ENCODE measurements at places on chromosomes 12 and 14.

DNA sequence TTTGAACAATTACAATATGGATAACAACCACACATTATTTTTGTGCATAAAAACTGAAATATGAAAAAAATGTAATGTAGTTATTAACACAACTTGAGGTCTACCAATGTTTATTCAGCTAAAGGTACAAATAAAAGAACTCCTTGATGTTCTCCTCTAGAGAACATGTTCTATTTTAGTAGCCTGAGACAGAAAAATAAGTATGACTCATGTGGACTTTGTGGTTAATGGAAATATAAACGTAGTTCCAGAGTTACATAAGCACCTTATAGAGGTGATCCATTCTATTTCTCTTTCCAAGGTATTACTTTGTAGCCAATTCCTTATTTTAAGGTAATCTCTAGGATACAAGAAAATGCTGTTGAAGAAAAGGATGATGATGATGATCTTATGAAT lies 25.7 kb downstream of the ALKBH1 start:
- no peak for DNase-seq

DNA sequence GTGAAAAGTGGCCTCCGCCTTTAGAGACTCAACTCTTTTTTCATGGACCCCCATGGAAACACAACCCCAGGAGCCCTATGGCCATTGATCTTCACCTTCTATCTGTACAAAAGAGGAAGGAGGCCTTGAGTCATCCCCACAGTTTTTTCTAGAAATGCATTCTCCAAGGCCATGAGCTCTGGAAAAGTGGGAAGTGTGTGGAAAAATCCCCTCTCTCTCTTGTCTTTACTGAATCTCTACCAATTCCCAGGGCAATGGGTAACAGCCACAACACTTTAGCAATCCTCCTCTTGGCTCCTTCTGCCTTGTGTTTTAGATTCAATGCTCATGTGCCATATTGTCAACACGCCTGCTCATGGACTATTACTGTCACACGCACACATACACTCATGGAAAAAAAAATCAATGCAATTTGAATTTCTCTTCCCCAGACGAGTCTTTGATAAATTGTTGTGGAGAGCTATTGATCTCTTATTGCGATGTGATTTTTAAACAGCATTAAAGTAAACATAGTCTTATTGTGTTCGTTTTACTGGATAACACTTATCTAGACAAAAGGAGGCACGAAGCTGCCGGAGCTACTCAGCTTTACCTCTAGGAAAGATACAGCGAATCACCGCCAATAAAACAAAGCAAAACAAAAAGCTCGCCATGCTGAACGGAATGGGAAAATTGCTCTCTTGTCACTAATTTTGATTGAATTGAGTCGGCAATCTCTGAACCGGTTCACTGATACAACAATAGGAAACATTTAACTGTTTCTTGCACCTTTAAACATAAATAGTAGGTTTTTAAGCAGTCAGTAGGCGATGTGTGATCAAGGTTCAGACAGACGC lies 260.3 kb downstream of the VRK1 start:
- no peak for DNase-seq

- no peak for DNase-seq
These were observed 9.2 kb upstream of the CYP46A1 start for GRCh38 chr14:99674776-99675381.

DNA sequence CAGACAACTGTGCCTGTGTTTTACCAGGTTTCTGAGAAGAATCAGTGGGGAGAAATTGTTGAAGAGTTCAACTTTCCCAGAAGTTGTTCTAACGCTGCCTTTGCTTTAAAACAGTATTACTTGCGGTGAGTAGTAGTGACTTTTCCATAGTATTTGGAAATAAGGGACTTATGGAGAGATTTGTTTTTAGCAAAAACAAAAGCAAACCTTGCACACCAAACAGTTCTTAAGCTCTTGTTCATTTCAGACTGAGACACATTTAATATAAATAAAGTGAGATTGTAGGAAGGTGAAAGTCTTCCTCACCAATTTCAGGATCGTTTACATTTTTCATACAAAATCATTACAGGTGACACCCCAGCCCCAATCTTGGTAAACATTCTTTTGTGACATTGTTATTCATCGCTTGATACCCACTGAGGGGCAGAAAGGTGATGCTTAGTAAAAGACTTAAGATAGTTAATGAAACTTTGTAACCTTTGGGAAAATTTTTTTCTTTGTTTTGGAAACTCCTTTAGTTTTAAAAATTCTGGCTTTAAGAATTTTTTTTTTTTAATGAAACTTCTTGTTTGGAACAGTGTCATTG lies 1.8 kb downstream of the ARID2 start:
- no peak for DNase-seq

- peak; percentile 39 for DNase-seq
These were observed 66.3 kb downstream of the CLIP1 start for GRCh38 chr12:122356192-122356635.

GRCh38 chr14:37197421-37198272 lies at the start of gene MIPOL1:
MIPOL1 (plus strand) TSS chr14:37197937; CDS start chr14:37247889, 49,952 bp downstream.
- DNase-seq, result no peak

DNA sequence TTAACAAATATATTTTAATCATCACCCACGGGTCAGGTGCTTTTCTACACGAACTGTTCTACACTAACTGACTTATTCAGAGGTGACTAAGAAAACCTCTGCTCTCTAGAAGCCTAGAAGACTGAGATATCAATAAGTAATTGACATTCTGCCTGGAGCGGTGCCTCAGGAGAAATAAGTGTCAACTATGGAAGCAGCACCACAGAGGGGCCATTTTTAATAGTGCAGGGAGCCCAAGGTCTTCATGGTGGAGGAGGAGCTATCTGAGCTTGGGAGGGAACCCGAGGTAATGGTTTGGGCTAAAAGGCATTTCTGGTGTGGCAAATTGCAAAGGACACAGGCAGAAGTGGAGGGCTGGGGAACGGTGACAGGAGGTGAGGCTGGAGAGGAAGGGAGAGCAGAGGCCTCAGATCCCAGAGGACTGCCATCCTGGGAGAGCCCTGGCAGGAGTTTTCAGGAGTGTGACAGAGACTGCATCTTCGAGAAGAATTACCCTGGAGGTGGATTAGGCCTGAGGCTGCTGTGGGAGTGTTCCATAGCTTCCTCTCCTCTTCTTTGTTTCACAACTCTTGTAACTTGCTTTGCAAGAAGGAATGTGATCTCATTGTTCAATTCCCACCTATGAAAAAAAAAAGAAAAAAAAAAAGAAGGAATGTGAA lies 123.1 kb downstream of the NPAS3 start:
- no peak for DNase-seq

- no peak for DNase-seq
These were observed 6.2 kb upstream of the CNOT2 start for GRCh38 chr12:70236990-70237389.

GRCh38 chr14:34628681-34629135 lies 1.2 kb downstream of the SNX6 start:
- no peak for DNase-seq

- DNase-seq, result no peak
These were observed at the start of gene AP4S1 for GRCh38 chr14:31025367-31026076. AP4S1 (plus strand) TSS chr14:31025649; CDS start chr14:31066197, 40,548 bp downstream.

- no peak for DNase-seq
These were observed 900 bp downstream of the C2CD5 start for GRCh38 chr12:22543246-22544037.

DNA sequence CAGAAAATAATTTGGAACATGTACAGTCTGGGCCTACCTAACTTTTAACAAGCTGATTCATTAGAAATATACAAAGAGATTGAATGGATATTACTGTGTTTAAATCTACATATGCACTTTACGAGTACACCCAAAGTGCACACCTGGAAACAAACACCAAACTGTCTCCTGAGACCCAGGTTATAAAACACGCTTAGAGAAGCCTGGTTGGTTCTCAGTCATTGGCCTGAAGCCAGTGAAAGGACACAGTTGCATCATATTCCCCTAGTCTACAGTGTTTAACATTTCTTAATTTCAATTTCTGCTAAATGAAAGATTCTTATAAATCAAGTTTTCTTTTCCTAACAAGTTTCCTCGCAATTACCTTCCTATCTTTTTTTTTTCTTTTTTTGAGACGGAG lies 209.5 kb downstream of the FBXL14 start:
- DNase-seq, result no peak

DNA sequence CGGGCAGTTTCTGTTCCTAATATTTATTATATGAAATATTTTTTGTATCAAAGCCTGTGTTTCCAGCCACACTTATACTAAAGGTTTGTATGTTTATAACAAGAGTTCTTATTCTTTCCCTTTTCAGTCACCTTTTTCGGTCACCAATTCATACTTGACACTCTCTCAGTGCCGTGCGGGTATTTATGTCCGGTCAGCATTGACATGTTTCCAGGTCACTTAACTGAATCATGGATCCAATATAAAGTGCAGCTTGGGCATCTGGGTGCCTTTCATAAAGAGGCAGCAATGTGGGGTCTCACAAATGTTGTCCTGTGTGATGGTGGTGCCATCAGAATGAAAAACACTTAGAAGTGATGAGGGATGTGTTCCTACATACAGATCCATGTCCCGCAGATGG lies 141.3 kb downstream of the ERC1 start:
- DNase-seq, result no peak

GRCh38 chr12:28506271-28506670 lies 316.0 kb downstream of the CCDC91 start:
- no peak for DNase-seq

- DNase-seq, result no peak
These were observed 51.5 kb upstream of the GPATCH2L start for GRCh38 chr14:76100236-76100635.

DNA sequence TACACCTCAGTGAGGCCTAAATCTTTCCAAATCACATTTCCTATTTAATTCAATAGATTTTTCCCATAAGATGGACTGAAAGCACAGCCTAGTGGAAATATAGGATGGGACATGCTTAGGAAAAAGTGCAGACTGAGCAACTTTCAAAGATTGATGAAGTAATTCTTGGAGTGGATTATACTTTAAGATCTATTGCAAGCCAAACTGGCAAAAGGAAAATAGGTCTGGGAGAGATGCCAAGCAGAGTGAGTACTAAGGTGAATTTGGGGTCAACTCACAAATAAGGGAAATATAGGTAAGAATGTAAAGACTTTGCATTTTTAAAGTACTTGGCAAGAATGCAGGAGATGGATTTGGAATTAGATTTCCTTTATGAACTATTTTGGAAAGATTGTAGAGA lies 170.2 kb upstream of the FOXG1 start:
- no peak for DNase-seq

- DNase-seq, result no peak
These were observed 204.1 kb downstream of the TTC8 start for GRCh38 chr14:89028462-89029134.

DNA sequence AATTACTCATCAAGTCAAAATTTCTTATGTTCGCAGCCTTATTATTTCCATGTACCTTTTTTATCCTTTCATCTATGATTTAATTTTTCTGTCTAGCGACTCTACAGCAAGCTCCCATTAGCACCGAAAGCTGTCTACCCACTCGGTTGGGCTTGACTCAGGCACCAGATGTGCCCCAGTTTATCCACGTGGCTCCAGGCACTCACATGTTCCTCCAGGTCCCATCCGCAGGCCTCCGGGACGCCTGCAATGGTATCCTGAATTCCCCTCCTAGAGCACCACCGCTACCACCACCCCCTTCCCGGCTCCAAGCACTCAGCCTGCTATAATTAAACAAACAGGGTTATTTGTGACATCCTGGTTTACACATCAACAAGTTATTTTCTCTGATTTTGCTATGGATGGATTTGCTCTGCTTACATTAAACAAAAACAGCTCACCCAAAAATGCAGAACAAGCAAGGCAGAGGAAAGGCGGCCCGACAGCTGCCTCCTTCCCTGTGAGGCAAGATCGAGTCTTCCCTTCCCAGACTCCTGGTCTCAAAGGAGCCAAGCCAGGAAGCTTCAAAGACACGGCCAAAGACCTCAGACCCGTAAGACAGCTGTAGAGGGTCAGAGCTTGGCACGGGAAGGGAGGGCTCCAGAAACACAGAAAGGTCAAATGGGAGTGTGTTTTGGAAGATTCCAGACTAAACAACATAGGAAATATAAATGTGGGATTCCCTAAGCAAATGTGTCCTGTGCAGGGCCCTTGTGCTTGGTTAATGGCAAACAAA lies 253.8 kb downstream of the TTC8 start:
- DNase-seq, result no peak

DNA sequence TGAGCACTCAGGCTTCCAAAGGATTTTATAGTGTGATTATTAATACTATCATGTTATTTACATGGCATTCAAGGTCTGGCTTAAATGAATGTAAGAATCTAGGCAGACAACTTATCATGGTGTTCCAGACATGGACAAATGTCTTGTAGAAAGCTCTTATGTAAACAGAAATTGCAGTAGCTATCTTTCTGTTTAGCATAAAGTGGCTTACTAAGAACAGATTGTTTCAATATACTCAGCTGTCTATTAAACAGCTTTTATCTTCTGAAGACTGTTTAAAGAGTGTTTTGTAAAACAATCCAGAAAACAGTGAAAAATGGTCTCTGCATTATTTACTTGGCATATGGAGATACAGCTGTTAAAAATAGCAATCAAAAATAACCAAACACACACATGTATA lies 1061.8 kb upstream of the SEL1L start:
- no peak for DNase-seq

GRCh38 chr12:67354966-67355365 lies 85.8 kb downstream of the CAND1 start:
- DNase-seq, result no peak

DNA sequence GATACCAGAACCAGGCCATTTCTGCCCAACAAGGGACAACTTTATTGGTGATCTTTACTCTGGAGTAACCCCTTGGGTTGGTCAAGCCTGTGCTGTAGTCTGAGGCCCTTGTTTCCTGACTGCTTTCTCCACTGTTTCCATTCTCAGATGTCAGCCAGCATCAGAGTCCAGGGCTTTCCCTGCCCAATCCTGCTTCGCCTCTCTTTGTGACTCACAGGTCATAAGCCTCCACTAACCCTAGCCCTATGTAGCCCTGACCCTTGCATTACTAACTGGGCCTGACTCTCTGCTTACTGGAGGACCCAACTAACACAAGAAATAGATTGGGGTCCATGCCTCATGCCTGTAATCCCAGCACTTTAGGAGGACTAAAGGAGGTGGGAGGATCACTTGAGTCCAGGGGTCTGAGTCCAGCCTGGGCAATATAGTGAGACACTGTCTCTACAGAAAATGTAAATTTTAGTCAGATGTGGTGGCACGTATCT lies 8.6 kb upstream of the SNRNP35 start:
- DNase-seq, result no peak

- no peak for DNase-seq
These were observed 65.4 kb upstream of the SAV1 start for GRCh38 chr14:50733494-50733893.

GRCh38 chr14:78927261-78927660 lies 757.1 kb downstream of the NRXN3 start:
- no peak for DNase-seq

GRCh38 chr12:131114271-131114670 lies 160.6 kb downstream of the ADGRD1 start:
- DNase-seq, result no peak

- DNase-seq, result no peak
These were observed 159.3 kb upstream of the FOXN3 start for GRCh38 chr14:89576145-89576927.

- no peak for DNase-seq
These were observed 175.9 kb upstream of the KITLG start for GRCh38 chr12:88756153-88756552.
